ENCODE measurements at places on chromosomes 12 and 14.

DNA sequence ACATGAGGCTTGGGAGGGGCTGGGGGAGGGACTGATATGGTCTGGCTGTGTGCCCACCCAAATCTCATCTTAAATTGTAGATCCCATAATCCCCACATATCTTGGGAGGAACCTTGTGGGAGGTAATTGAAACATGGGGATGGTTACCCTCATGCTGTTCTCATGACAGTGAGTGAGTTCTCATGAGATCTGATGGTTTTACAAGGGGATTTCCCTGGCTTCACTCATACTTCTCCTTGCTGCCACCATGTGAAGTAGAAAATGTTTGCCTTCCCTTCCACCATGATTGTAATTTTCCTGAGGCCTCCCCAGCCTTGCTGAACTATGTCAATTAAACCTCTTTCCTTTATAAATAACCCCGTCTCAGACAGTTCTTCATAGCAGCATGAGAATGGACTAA lies 362.9 kb downstream of the PCNX1 start:
- no peak for DNase-seq

- DNase-seq = no peak
These were observed 90.8 kb downstream of the RPS6KA5 start for GRCh38 chr14:90969531-90970166.

- DNase-seq = no peak
These were observed 8.7 kb downstream of the SLC48A1 start for GRCh38 chr12:47781479-47782371.

DNA sequence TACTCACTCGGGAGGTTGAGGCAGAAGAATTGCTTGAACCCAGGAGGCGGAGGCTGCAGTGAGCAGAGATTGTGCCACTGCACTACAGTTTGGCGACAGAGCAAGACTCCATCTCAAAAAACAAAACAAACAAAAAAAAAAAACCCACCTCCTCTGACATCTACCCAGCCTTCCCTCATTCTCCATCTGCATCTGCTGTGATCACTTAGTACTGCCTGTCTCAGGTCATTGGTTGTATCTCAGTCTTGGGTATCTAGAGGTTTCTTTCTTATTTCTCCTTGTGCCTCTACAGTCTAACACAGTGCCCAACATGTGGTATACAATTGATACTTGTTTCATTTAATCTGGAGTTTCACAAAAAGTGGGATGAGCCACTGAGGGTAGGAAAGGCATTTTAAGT lies 5.3 kb downstream of the LTBP2 start:
- DNase-seq = no peak

GRCh38 chr14:104477666-104478380 lies 101.7 kb upstream of the C14orf180 start:
- no peak for DNase-seq

DNA sequence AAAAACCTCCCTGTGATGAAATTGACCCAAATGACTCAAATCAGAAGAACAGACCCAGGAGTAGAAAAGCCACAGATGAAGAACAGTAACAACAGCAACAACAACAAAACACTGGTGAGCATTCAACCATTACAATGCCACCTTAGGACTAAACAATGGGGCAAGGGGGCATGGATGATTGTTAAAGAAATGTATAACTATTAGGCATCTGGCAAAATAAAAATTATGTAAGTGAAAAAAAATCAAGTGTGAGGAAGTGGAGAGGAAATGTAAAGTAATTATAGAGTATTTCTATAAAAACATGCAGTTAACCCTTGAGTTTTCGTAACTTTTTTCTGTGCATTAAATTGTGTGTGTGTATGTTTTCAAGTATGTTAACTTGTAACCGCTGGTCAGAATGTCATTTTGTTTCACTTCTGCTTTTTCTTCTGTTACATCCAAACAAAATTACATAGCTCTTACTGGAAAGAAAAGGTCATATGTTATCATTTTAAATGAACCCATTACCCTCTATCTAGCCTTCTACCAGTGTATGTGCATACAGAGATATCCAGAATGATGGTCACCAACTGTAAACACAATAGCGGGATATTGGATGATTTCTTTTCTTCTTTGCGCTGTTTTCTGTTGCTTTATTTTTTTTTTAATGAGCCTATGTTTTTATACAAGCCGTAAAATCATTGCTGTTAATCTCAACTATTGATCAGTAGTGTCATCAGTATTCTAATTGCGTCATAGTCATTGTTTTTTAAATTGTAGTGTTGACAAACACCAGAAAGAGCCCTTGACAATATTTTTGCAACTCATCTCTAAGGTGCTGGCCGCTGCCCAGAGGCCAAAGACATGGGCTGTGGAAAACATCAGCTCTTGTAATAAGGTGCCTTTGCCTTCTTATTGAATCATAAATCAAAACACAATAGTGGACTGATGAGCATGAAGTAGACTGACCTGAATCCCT lies 170.6 kb downstream of the CRADD start:
- no peak for DNase-seq

GRCh38 chr12:41709463-41710285 lies 435.0 kb downstream of the GXYLT1 start:
- DNase-seq = no peak

- DNase-seq = no peak
These were observed 5.4 kb upstream of the CCDC177 start for GRCh38 chr14:69580009-69580577.

DNA sequence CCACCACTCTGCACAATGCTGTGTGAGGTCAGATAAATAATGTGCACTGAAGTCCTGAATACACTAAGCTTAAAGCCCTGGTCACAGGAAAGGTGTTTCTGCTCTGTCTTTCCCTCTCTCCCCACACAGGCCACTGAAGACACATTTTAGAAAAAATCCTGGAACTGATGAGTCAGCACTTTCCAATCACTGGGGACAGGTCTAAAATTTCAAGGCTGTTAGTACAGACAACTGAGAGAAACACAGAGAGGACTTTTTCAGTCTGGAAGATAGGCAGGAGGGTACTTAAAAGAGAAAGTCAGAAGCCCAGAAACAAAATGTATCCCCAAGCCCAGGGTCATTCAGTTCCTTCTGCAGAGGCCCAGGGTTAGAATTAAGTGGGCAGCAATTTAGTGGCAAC lies 333.9 kb upstream of the CCDC196 start:
- no peak for DNase-seq

GRCh38 chr14:73240816-73241480 lies 3.6 kb downstream of the PAPLN start:
- no peak for DNase-seq

DNA sequence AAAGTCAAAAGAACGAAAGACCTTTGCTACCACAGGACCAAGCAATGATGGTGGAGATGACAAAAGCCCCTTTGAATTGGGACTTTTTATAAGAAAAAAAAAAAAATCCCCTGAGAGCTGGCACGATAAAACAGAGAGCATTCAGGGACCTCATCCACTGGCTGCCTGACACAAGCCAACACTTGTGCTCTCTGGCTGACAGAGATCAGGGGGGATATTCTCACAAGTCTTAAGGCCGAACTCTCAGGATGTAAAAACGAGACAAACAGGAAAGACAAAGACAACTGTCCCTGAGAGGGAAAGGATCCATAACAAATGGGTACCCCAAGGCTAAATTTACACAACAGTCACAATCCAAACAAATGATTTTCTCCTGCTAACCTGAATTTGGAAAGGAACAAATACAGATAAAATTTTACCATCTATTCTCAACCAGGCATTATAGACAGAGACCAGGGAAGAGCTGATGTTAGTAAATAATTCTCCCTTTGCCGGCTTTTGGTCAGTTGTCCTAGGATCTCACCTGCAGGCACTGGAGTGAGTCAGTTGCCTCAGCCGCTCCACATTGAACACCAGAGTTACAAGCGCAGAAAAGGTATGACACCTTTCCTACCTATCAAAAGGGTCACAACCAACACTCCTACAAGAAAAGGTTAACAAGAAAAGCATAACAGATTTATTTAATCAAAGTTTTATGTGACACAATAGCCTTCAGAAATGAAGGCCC lies 37.9 kb upstream of the GARIN6 start:
- DNase-seq = no peak

DNA sequence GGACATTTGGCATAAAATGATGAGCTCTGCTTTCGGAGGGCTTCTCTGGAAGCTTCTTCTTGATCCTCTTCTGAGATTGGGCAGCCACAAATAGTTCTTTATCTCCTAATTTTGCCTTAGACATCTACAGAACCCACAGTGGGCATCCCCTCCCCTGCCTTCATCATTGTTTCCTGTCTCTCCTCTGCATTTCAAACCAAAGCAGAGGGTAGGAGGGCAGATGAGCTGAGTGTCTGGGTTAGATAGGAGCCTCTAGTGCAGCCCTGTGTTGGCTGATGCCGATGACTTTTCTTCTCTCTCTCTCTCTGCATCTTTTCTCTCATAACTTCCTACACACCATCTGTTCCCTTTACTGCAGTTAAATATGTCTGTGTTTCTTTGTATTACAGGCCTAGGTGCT lies 8.5 kb upstream of the IL26 start:
- no peak for DNase-seq

- no peak for DNase-seq
These were observed 85.8 kb downstream of the RBM19 start for GRCh38 chr12:113880326-113880725.

DNA sequence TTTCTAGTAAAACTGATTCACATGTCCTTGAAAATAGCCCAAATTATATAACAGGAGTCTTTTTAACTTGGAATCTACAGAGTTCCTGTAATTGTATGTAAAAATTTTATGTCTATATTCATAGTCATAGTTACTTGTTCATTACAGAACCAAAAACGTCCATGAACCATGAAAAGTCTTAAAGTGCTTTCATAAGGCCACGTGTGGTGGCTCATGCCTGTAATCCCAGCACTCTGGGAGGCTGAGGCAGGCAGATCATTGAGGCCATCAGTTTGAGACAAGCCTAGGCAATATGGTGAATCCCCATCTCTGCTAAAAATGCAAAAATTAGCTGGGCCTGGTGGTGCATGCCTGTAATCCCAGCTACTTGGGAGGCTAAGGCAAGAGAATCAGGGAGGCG lies 48.4 kb downstream of the GALNT4 start:
- DNase-seq = no peak

GRCh38 chr12:46920499-46920898 lies 94.7 kb upstream of the SLC38A4 start:
- no peak for DNase-seq

DNA sequence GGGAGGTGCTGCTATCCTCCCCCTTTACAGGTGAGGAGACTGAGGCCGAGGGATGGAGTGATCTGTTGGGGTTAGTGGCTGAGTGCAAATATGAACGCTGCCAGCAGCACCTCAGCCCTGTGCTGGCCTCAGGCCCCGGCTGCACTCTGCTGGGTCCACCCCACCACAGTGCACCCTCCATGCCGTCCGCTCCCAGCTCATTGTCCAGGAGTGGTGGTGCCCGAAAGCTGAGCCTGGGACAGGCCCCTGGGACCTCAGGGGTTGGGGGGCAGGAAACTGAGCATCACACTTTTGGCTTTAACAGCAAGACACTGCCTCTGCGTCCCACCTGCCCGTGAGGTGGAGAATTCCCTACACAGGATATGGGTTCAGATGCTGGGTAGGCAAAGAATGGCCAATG lies 31.5 kb upstream of the FBRSL1 start:
- no peak for DNase-seq

- DNase-seq = no peak
These were observed 30.8 kb downstream of the TTC7B start for GRCh38 chr14:90785471-90785870.

DNA sequence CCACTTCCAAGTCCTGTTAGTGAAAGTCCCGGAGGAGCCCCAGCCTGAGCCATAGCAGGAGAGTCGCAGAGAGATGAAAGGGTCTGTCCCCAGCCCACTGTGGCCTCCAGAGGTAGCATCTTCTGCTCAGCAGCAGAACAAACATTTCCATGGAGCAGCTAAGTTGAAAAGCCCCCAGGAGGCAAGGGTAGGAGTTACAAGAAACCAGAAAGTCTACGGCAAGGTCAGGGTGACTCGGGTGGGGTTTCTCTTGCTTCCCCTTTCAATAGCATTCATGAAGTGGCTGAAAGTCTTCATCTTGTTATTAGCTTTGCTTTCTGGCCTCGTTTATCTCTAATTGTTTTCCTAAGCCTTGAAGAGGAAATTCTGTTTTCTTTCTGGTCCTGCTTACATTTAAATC lies 151.2 kb upstream of the DIO3 start:
- no peak for DNase-seq

GRCh38 chr12:130335517-130336392 lies 1.9 kb upstream of the PIWIL1 start:
- no peak for DNase-seq

GRCh38 chr14:51534610-51535011 lies 117.1 kb upstream of the FRMD6 start:
- DNase-seq = no peak

- DNase-seq = no peak
These were observed 96.0 kb downstream of the GCH1 start for GRCh38 chr14:54806616-54807015.

DNA sequence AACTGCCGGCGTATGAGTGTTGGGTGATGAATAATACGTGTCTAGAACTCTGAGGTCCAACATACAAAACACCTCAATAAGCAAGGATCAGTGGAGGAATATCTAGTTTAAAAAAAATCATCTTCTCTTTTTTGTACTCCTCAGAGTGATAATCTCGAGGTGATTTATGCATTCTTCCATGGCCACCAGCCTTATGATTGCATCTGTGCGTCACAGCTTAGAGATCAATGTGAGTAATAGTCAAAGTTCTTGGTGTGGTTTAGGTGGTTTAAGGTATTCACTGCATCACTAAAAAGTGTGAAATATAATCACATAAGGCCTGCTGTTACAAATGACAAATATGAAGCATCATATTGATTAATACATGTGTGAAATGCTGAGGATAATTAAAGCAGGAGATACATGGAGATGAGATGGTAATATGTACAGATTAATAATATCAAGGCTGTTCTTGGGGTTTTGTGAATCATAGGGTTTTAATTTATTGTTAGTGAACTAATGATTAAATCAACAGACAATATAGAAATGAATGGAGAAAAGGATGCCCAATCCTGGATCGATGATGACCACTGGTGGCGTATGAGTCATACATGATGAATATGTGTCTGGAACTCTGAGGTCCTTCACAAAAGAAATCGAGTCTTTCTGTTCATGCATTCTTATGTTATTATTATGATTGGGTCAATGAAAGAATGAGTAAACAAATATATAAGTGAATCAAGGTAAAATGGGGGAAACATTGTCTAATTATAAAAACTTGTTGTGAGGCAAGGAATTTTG lies 68.8 kb upstream of the RTL1 start:
- DNase-seq = no peak

- DNase-seq = no peak
These were observed 31.2 kb upstream of the IGF1 start for GRCh38 chr12:102511575-102511974.

All from activated T-cell treated with anti-CD3 and anti-CD28 coated beads for 48 hours (primary cell).